ENCODE measurements at places on chromosomes 7 and 10.

DNA sequence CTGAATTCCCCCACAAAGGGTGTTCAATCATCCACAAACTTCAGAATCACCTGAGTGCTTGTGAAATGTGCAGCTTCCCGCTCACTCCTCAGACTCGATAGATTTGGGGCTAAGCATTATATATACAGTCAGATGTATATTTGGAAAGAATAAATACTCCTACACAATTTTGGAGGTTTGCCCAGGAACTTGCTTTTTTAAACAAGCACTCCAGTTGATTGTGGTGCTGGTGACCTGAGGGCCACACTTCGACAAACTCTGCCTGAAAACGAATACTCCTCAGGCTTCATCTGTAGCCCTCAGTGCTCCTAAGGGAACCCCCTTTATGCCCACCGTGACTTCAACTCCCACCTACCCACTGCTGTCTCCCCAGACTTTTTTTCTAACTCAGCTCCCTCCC, 211.6 kb downstream of the INHBA start:
- no peak overlapping the region for H3K4me3 ChIP-seq
- no peak for DNase-seq
- H3K27ac ChIP-seq: no peak overlapping the region
- H3K4me1 ChIP-seq: no peaks in the 10 kb centered on the region
- no peaks in the 10 kb centered on the region for H3K27me3 ChIP-seq

DNA sequence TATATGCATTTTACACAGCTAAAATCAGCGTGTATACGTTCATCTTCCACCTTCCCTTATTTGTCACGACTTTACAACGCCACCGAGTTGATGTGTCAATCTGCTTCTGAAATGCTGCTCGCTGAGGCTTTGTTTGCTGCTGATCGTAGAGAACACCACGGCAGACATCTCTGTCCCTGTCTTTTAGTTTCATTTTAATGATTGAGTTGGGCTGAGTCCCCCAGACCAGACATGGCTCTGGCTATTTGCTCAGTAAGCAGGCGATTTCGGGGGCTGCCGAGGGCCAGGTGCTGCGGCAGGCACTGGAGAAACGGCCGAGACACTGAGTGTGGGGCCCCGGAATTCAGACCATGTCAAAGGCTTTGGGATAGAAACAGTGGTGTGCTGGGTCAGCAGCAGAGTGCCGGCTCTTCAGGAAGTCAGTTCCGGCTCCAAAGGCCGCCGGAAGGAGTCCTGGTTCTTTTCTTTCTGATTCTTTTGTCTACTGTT, 5.0 kb downstream of the LRRC27 start:
- DNase-seq: no peak
- H3K4me3 ChIP-seq: peak overlapping the region; percentile 36
- H3K36me3 ChIP-seq: no peaks in the 10 kb centered on the region
- no peak overlapping the region for H3K27ac ChIP-seq

GRCh38 chr10:102633287-102633686, 11.0 kb upstream of the TRIM8 start:
- peaks cover 12% of the 10 kb centered on the region for H3K36me3 ChIP-seq
- no peak overlapping the region for H3K4me3 ChIP-seq

- no peak for DNase-seq
- H3K36me3 ChIP-seq: no peaks in the 10 kb centered on the region
- H3K4me1 ChIP-seq: no peaks in the 10 kb centered on the region
- no peak overlapping the region for H3K27ac ChIP-seq
Measured at GRCh38 chr10:10396601-10397000, 621.1 kb upstream of the CELF2 start.

- no peaks in the 10 kb centered on the region for H3K27me3 ChIP-seq
- no peaks in the 10 kb centered on the region for H3K4me1 ChIP-seq
- DNase-seq: no peak
- H3K4me3 ChIP-seq: no peak overlapping the region
- H3K36me3 ChIP-seq: no peaks in the 10 kb centered on the region
Measured at GRCh38 chr7:152424348-152425108, 11.3 kb downstream of the KMT2C start.

GRCh38 chr7:55490099-55490498, 82.2 kb downstream of the VOPP1 start:
- H3K4me3 ChIP-seq: no peak overlapping the region
- H3K36me3 ChIP-seq: peaks cover 56% of the 10 kb centered on the region
- H3K27me3 ChIP-seq: no peaks in the 10 kb centered on the region
- no peak overlapping the region for H3K27ac ChIP-seq
- DNase-seq: no peak
